ENCODE measurements at places on chromosomes 1 and 21.

DNA sequence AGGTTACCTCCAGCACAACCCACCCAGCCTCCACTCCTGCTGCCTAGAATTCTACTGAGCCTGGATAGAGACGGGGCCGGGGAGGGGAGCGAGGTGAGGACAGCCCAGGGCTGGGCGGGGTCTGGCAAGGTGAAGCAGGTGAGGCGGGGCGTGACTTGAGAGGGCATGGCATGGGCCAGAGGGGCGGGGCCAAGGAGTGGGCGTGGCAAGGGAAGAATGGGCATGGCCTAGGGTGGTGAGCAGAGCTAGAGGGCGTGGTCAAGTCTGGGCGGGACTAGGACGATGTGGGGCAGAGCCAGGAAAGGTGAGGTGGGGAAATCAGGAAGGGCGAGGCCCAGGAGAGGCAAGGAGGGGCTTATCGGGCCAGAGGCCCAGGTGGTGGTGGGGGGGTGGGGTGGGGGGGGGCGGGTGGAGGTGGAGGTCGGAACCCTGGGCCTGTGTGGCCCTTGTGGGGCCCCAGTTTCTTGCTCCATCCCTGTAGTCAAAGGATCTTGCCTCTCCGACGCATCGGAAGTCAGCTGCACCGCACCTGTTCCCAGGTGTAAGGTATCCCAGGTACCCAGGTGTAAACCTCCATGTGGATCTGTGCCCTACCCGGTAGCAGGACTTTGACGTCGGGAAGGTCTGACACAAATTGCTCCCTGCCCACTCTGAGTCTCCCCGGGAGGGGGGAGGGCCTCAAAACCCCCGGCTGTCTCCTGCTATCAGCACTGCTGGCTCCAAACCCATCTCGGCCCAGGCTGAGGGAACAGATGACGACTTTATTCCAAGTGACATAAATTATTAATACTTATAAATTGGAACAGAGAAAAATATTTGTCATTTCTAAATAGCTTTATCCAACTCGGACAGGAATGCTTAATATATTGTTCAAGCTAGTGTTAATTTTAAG, 32.9 kb upstream of the UTS2 start:
- no peak for DNase-seq

DNA sequence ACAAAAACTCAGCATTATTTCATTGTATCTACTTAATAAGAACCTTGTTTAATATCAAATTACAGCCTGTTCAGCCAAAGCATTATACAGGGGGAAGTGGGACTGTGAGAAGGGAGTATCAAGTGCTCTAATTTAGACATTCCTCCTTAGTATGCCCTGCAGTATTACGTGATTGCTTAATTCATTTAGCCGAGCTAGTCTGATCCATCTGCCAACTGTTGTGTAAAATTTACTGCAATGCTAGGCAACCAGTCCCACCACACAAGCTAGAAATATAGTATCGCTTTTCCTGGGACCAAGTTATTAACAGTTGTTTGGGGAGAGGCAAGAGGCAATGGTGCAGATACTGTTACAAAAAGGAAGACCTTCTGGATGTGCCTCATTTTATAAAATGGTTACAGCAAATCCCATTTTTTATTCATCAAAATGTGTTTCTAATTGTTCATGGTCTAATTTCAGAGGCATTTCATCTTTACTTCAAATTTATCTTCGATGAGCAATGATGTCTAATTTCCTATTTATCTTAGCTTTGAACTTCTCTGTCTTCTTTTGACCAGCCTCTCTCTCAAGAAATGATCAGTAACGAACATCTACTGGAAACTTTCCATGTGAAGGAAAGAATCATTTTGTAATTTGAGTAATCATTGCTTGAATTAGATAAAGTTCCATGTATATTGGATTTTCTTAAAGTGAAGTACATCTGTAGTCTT, 283.3 kb downstream of the DUSP10 start:
- DNase-seq = peak; percentile 90

DNA sequence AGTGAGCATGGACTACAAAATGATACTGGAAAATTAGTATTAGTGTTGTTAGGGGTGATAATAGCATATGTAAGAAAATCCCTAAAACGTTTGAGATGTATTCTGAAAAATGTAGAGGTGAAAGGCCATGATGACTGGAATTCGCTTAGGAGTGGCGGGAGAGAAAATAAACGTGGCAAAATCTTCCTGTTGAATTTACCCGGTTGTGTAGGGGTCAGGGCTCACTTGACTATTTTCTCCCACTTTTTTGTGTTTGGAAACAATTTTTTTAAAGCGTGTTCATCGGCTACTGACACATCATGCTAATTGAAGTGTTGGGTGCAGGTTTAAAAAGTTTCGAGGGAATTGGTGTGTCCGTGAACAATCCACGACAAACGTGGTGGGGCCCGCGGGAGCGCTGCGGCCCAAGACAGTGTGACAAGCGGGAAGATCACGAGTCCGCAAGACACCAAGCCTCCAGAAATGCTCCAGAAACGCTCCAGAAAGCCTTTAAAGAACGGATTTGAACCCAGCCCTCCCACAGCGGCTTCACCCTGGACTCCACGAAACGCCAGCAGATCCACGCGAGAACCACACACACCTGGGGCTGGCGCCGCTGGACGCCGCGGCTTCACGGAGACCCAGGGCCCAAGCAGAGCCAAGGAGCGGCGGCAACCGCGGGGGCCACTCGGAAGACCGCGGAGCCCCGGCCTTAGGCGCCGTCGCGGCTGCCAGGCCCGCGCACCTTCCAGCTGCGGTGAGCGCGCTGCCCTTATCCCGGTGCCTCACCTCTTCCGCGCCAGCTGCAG, 573 bp downstream of the PSMG1 start:
- DNase-seq = no peak

DNA sequence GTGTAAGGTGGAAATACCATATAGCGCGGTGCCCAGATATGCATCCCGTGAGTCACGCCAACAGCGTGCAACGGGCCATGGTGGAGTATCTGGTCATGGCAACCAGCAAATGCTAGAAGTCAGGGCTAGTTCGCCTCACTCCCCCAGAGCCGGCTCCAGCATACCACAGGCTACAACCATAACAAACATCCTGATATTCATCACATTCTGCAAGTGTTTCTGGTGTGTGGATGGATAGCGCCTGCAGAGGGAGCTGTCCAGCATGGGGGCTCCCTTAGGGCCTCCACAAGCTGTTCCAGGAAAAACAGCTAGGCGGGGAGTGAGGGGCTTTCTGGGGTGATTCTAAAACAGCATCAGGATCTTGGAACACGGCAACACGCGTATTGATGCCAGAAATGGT, 6.8 kb downstream of the C1orf198 start:
- no peak for DNase-seq

DNA sequence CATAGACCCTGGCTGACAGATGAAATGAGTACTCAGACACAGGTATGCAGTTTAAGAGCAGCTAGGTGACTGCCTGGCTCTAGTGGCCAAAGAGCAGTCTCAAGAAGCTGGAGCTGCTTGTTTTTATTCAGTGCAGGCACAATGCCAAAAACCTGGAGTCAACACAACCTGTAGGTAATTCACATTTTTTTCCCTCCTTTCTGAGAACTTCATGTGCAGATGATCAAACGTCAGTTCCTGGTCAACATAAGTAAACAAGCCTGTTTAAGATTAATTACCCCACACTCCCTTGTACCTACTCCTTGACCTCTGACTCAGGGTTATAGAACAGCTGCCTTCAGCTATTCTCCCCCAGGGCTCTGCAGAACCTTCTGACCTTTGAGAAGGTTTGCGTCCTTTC, 17.3 kb upstream of the ACADM start:
- no peak for DNase-seq

All from MV-4-11 (cell line).